Activated CD8-positive, alpha-beta memory T cell treated with anti-CD3 and anti-CD28 coated beads for 1 hour (primary cell): ENCODE measurements at places on chromosomes 3 and 15.
A peak's percentile ranks its signal among the peaks of the same experiment; 100 is the strongest.

DNA sequence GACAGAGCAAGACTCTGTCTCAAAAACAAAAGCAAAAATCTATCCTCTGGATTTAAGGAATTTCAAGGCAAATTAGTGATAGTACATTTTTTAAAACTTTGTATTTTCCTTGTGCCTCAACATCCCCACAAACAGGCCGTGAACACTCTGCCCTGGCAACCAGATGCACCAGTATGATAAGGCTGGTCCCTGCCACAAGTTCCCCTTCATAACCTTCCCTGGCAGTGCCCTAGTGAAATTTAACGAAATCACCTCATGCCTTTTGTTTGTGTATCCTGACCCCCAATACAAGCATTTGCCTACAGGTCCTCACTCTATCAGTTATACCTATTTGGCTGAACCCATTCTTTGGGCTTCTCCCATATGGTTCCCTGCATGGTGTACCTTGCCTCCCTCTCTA lies 107.4 kb upstream of the FLNB start:
- DNase-seq: no peak

DNA sequence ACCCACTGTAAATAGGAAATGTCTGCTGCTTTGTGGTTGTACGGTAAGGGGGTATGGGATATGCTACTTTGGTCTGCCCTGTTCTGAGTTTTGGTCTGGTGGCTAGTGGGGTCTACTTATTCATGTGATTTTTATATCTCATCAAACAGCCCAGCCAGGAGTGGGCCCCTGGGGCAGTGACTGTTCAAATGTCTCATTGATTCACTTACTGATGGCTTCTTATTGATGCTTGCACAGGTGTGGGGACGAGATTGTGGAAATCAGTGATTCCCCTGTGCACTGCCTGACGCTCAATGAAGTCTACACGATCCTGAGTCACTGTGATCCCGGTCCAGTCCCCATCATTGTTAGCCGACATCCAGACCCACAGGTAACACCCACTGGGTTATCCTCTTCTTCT lies 38.5 kb downstream of the STARD5 start:
- no peak for DNase-seq

GRCh38 chr3:156816091-156816793 lies 9.9 kb upstream of the LEKR1 start:
- DNase-seq: no peak

DNA sequence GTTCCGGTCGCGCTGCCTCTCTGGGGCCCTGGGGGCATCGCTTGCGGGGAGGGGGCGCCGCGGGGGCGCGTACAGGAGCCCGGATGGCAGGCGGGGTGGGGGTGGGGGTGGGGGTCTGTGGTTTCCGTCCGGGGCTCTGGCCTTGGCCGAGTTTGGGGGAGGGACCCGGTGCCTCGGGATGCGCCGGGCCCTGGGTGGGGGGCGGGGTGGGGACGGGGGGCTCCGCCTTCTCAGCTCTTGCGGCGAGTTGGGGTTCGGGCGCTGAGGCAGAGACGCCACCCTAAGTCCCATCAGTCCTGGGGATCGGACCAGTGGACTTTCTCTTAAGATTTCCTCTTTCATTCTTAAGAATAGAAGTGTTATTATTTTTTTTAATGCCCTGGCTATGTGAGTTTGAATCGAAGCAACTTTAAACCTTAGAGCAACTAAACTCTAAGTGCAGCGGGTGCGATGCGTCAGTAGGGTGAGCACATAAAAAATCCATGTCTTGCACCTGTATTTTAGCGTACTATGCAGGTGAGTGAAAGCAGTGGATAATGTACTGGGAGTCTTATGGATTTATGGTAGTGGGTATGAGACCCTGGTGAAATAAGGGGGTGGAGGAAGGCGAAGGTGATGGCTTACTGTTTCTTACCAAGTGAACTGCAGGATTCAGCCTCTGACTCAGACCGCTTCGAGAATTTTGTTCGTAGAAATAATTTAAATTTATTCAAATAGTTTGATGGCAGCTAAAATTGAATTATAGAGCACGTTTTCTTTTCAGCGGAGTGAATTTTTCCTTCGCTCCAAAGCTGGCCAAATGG lies 762 bp downstream of the CTNNB1 start:
- DNase-seq: no peak

- no peak for DNase-seq
These were observed 145.7 kb downstream of the PLCL2 start for GRCh38 chr3:17030438-17030837.

DNA sequence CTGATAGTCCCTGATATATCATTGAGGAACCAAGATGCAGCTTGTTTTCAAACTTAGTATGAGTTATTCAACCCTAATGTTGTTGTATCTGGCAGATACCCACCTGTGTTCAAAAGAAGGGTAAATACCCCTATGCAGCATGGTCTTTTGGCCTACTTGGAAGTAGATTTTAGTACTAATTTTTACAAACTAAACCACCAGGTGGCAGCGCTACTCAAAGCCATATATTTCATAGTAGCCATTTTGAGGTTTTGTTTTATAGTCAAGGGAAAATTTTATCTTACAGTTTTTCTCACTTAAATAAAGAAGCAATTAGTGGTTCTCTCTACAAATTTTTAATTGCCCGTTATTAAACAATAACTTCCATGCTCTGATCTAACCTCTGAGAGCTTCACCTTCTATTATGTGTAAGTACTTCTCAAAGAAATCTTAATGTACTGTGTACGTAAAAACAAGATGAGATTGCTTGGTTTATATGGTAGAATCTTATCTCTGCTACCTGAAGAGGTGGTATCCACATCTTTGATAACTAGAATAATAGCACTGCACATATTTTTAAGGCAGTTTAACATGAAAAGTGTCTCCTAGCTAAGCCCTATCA lies 31.5 kb upstream of the MLF1 start:
- peak; percentile 1 for DNase-seq

DNA sequence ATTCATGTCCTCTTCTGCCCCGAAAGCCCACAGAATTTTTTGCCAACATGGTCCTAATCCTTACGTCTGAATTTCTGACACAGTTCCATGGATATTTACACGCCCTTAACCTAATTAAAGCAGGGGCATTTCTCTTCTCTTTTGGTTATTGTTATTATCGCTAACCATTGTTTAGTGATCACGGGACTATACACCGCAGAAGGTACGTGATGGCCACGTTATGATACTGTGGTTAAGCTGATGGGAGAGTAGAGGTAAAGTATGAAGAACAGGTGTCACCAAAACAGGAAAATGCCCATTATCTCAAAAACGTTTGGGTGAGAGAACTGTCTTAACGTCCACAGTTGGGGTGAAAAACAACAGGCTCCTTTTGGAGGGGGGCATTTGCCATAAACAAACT lies 26.4 kb downstream of the CCR4 start:
- DNase-seq: no peak

DNA sequence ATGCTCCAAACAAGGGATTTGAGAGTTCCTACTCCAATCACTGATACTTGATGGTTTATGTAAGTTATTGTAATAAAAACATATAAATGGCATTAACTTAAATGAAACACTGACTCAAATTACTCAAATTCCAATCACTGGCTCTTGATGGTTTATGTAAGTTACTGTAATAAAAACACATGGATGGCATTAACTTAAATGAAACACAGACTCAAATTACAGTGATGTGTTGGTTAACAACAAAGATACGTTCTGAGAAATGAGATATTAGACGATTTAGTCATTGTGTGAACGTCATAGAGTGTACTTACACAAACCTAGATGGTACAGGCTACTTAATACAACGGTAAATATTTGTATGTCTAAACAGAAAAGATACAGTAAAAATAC lies 6.6 kb downstream of the MOBP start:
- no peak for DNase-seq

GRCh38 chr15:25056484-25057425 lies 102.0 kb downstream of the SNRPN start:
- no peak for DNase-seq

GRCh38 chr3:20846832-20847231 lies 660.8 kb upstream of the SGO1 start:
- DNase-seq: no peak

GRCh38 chr15:89406940-89407607 lies 72.5 kb upstream of the POLG start:
- DNase-seq: no peak

GRCh38 chr3:152825566-152825965 lies 9.4 kb upstream of the P2RY1 start:
- no peak for DNase-seq

- no peak for DNase-seq
These were observed at the start of gene LRTM1 for GRCh38 chr3:54928046-54928770. Gene LRTM1 (minus strand): TSS chr3:54928059. CDS start chr3:54927911, 148 bp downstream.

DNA sequence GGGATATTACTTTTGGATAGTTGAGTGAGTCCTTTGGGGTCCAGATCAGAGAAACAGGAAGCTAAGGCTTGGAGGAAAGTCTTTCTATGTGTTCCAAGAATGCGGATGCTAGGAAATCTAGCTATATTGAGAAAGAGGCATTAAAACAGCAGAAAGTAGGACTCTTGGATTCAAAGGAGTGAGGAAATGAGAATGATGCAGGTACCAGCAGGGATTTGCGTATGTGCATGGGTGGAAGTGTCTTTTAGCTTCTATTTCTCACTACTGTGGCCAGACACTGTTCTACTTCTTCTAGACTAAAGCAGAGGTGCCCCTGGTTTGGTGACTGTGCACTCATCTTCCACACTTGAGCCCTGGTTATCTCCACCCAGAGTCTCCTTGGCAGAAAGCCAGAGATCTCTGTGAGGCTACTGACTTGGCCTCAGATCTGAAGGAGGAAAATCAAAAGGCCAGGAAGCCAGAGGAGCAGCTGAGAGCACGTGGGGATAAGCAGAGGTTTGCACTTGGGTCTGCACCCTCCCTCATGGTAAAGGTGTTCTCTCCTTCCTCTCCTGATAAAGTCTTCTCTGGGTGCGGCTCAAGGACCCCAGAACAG lies 44.3 kb downstream of the ATP2B2 start:
- no peak for DNase-seq

DNA sequence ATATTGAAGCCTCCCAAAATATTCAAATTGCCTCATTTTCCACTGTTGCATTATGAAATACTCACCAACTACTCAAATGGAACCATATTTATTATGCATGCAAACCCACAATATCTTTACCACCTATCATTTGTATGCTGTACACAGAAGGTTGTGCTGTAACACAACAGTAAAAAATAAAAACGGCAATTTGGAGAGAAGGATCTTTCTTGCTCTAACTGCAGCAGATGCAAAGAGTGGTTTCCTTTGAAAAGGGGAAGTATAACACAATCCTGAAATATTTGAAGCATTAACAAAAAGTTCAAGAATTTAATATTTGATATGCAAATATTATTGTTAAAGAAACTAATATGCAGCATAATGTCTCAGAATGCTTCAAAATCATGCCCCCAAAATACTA lies 244.5 kb upstream of the SUCLG2 start:
- no peak for DNase-seq

DNA sequence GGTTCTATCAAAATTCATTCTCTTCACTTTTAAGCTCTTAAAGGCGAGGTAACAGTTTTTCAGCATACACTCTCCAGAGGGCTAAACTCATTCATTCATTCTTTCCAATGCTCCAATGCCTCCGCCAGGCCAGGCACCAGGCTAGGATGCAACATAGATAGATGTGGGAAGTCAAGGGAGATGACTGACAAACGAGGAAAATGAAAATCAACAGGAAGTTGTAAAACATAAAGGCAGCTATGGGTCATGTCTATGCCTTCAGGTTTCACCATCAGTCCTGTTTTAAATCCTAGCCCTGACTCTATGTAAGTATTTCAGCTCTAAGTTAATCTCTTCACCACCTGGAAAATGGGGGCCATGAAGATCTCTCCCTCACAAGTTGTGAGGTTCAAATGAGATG lies 797.9 kb downstream of the FHIT start:
- no peak for DNase-seq

DNA sequence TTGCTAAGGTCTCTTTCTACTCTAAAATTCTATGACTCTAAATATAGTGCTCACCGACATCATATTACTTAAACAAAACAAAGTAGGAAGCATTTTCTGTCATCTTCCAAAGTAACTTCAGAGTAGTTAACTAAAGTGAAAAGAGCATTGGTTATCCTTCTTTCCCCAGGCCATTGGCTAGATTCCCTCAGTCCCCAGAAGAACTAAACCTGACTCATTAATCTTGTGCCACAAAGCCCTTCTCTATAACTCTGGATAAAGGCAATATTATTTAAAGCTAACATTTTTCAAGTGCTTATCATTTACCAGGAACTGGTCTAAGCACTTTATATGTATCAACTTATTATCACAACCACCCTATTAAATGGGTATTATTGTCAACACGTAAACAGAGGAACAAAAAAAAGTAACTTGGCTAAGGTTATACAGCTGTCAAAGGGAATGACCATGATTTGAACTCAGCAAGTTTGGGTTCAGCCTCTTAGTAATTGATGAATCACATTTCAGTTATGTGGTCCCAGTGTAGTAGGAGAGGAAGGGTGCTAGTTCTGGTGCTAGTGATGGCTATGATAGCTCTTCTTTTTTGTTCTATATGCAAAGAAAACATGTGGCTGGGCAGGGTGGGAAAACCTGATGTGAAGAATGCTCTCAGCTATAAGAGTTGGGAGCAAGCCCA lies 304.9 kb downstream of the FGF12 start:
- no peak for DNase-seq
